ENCODE measurements at places on chromosomes 6 and 20.

- no peak for DNase-seq
Observed at GRCh38 chr6:111184827-111185532, 97.7 kb downstream of the SLC16A10 start.

DNA sequence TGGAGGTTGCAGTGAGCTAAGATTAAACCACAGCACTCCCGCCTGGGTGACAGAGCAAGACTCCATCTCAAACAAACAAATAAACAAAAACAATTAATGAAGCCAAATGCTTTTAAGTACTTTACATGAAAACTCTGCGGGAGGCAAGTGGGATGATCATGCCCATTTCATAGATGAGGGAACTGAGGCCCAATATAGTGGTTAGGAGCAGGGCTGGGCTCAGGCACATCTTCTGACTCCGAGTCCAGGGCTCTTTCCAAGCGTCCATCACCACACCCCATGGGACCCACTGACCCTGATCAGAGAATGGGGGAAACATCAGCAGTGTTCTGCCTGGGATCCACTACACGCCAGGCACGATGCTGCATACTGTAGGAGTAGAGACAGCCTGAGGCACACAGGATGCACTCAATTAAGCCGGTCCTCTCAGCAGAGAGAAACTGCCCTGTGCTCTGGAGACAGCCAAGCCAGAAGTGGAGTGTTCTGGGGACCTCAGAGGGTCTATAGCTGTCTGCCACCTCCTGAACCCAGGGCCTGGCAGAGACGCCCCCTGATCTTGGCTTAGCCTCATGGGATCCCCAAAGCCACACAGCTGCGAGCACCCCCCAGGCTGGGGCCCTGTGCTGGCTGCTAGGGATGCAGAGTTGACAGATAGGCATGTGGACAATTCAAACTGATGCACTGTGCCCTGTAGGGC lies 13.5 kb downstream of the TTBK1 start:
- DNase-seq, result no peak

DNA sequence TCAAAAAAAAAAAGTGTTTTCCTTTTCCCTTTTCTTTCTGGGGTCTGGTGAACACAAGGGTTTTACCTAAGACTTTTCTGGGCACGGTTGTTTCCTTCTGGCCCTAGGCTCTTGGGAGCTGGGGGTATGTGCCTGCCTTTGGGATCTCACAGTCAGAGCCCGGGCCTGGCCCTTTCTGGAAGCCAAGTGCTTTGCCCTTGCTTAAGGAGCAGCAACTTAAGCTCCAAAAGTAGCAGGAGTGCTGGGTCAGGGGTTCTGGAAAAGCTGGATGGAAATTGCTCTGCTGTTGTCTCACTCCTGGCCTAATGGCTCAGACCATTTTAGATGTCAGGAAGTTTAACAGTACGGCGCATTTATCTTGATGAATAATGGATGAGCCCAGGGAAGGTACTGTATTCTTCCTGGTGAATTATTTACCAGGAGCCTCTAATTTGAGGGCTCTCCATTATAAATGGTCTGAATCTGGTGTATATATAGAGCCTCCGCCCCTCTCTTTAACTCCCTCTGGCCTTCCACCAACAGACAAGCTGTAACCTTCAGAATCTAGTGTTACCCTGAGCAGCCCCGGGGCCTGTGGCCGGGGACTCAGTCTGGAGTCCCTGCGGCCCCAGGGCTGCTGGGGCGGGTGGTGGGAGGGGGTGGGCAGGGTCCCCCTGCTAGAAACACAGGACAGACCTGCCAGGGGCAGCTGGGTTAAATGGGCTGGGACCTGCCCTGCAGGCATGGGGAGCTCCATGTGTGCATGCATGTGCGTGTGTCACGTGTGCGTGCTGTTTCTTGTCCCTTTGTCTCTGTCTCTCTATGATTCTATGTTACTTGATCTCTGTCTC lies 37.5 kb downstream of the PTK7 start:
- no peak for DNase-seq

DNA sequence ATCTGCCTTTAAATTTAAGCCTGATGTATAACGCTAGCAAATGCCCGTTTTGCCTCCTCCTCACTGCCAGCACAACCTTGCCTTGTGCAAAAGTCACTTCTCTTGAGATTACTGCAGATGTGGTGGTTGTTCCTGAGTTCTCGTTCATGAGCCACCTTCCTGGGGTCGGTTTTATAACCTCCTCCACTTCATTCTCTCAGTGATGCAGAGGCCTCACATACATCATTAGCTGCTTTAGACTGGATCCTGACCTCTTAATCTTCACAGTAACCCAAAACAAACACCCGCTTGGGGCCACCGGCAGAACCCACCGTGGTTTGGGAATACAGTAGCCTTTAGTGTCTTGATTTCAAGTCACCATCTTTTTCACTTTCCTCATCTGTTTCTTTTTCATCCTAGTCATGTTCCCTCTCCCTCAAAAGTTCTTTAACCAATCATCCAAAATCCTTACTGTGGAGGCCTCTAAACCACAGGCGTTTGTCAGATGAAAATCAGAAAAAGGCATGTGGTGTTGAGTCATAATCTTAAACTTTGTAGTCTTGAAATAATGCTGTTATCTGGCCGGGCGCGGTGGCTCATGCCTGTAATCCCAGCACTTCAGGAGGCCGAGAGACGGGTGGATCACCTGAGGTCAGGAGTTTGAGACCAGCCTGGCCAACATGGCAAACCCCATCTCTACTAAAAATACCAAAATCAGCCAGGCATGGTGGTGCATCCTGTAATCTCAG lies 430.3 kb upstream of the SOX4 start:
- DNase-seq, result peak; percentile 38

DNA sequence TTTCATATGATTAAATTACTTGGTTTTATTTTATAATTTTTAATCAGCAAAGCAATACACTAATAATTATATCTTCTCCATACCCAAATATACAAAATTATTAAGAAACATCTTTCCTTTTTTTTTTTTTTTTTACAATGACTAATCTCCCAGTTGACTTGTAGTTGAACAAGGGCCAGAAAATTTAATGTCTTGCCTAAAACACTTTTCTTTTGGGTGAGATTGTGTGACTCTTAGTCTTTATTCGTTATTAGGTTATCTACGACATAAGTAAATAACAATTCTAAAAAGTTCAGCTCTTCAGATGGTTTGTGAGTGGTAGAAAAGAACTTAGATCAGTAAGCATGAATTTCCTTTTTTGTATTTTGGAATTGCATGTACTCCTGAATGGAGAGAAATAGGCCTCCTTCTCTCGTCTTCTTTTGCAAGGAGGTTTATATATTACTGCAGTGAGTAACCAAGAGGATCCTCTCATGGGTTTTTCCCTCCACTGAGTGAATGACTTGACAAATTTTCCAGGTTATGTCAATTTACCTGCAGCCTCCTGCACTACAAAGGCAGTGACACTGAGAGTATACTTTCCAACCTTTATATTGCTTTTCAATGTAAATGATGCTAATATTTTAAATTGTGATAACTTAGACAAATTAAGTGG lies 364.5 kb upstream of the CITED2 start:
- DNase-seq, result no peak

GRCh38 chr6:7392402-7392801 lies 2.8 kb downstream of the RIOK1 start:
- no peak for DNase-seq
